ENCODE measurements at places on chromosomes 2 and 18.

DNA sequence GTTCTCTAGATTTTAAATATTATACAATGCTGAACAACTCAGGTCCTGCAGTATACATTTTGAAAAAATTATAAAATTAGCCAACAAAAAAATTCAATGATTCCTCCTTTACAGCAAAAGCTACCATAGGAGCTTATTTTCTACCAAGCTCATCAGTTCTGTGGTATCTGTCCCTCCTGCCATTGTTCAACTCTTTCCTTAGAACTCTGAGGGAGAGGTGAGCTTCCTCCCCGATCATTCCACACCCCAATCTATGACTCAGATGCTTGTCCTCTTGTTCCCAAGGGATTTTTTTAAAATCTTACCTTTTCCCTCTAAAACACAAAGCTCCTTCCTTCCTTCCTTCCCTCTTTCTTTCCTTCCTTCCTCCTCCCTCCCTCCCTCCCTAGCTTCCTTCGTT, 13.5 kb downstream of the DPP4 start:
- no peaks in the 10 kb centered on the region for H3K4me1 ChIP-seq
- H3K36me3 ChIP-seq: no peaks in the 10 kb centered on the region
- no peak overlapping the region for H3K27ac ChIP-seq
- DNase-seq: no peak
- H3K27me3 ChIP-seq: no peaks in the 10 kb centered on the region

DNA sequence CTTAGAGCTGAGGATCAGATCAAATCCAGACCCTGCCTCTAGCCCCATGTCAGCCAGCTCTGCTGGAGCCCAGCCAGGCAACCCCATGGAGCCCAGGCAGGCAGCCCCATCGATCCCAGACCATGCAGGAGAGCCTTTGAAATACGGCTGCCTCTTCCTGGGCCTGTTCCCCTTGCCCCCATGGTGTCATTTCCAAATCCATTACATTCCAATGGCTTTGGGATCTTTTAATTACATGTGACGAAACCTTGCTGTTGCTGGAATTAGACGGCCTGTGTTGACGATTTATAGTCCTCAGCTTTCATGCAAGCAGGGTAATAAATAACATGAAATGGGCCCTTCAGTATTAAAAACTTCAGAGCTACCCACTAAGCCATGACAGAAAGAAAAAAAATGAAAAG, 75.8 kb upstream of the SLC14A2 start:
- H3K4me1 ChIP-seq: peaks cover 5% of the 10 kb centered on the region
- no peaks in the 10 kb centered on the region for H3K27me3 ChIP-seq
- no peak overlapping the region for H3K27ac ChIP-seq
- H3K4me3 ChIP-seq: no peak overlapping the region
- peak; percentile 24 for DNase-seq

DNA sequence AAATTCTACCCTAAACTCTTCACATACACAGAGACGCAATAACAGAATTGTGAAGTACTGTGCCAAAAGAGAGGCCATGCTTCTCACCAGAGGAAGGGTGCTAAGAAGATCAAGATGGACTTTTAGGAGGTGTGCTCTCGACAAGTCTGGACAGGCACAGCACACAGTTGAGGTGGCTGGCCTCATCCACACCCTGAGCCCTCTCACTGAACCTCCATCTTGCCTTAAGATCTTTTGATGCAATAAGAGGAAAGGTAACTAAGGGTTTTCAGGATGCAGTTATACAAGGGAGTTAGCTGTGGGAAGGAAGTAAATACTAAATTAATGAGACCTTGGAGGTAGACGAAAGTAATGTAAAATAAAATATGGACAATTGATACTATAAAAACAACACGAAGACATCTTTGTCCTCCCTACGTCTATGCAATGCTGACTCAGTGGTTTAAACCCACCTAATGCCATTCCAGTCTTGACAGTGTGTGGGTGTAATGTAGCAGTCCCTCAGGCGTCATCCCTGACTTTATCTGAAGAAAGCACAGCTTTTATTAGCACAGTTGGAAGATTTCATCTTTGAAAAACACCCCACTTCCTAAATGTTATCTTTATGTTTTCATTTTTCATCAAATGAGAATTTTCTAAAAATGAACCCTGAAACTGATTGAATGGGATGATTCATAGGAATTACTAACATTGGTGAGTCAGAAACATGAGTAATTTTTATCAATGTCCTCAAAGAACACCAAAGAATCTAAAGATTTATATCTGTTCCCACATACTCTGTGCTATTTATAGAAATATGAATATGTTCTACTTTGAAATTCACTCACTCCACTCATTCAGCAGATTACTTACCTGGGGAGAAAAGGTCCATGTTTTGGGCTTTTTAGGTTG, 34.0 kb upstream of the MALL start:
- DNase-seq: no peak
- H3K4me1 ChIP-seq: peaks cover 2% of the 10 kb centered on the region
- H3K4me3 ChIP-seq: no peak overlapping the region
- H3K27me3 ChIP-seq: no peaks in the 10 kb centered on the region
- H3K27ac ChIP-seq: no peak overlapping the region

- H3K27ac ChIP-seq: no peak overlapping the region
- no peaks in the 10 kb centered on the region for H3K4me1 ChIP-seq
- no peaks in the 10 kb centered on the region for H3K36me3 ChIP-seq
- H3K27me3 ChIP-seq: no peaks in the 10 kb centered on the region
- DNase-seq: no peak
- no peak overlapping the region for H3K4me3 ChIP-seq
Observed at GRCh38 chr2:63494968-63495367, 93.3 kb downstream of the WDPCP start.

- no peak for DNase-seq
- H3K36me3 ChIP-seq: no peaks in the 10 kb centered on the region
- H3K27ac ChIP-seq: no peak overlapping the region
Observed at GRCh38 chr18:40882468-40882867, 1072.6 kb upstream of the PIK3C3 start.

DNA sequence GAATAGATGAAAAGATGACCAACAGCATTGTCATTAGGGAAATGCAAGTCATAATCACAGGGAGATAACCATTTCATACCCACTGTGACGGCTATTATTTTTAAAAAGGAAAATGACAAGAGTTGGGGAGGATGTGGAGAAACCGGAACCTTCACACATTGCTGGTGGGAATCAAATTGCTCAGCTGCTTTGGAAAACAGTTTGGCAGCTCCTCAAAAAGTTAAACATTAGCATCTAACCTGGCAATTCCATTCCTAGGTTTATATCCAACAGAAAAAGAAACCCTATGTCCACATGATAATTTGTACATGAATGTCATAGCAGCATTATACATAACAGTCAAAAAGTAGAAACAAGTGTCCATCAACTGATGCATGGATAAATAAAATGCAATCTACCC, 58.2 kb downstream of the KCNG3 start:
- no peaks in the 10 kb centered on the region for H3K4me1 ChIP-seq
- no peak overlapping the region for H3K4me3 ChIP-seq
- DNase-seq: no peak
- H3K36me3 ChIP-seq: no peaks in the 10 kb centered on the region

- no peak overlapping the region for H3K4me3 ChIP-seq
- no peak for DNase-seq
- H3K4me1 ChIP-seq: peaks cover 1% of the 10 kb centered on the region
- H3K27ac ChIP-seq: no peak overlapping the region
- H3K36me3 ChIP-seq: no peaks in the 10 kb centered on the region
Observed at GRCh38 chr18:44759925-44760342, 79.2 kb downstream of the SETBP1 start.

DNA sequence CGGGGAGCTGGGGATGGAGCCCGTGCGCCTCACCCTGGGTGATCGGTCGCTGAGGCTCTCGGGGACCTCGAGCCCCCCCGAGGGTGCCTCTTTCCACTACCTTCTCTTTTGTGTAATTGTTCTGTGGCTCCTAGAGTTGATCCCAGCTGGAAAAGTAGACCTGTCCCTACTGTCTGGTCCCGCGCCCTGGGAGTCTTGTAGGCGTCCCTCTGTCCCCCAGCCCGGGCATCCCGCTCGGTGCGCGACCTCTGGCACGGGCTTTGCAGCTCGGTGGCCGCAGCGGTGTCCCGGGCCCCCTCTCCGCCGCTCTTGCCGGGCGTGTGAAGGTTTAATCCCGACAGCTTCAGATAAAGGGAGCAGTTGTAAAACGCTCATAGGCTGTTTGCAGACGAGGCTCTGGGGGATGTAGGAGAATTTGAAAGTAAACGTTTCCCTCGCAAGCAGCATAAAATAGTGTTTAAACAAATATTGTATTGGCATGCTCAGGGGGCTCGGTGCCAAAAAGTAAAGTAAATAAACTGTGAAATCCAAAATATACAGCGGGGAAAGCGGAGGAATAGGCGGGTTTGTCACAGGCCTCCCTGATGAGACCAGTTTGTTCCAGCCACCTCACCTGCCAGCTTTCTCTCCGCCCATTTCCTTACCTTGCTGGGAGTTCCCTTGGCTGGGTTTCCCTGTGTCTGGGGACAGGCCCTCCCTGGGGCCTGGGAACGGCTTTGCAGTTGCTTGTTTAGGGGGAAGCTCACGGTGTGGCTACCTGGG, 1.9 kb downstream of the GLI2 start:
- H3K4me1 ChIP-seq: peaks cover 74% of the 10 kb centered on the region
- H3K27ac ChIP-seq: no peak overlapping the region
- peaks cover 3% of the 10 kb centered on the region for H3K27me3 ChIP-seq
- DNase-seq: peak; percentile 84
- H3K36me3 ChIP-seq: no peaks in the 10 kb centered on the region
- H3K4me3 ChIP-seq: peak overlapping the region; percentile 8

DNA sequence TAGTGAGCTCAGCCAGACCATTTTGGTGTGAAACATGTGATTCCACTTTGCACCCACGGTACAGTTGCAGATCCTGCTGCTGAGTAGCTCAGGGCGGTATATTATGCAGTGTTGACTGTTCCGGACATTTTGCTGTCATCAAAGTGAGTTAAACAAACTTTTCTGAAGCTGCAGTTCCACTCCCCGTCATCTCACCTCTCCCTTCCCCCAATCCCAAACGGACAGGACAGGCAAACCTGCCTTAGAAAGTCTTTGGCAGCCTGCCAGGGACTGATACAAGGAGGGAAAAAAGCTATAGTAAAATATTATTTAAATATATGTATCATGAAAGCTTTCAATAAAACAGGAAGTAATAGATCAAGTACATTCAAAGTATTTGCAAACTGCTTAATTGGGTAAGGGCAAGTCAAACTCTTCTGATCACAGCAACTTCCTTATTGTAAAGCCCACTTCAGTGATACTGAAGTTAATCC, 35.5 kb upstream of the SP5 start:
- peaks cover 12% of the 10 kb centered on the region for H3K4me1 ChIP-seq
- H3K27me3 ChIP-seq: no peaks in the 10 kb centered on the region
- no peak overlapping the region for H3K4me3 ChIP-seq
- H3K36me3 ChIP-seq: no peaks in the 10 kb centered on the region
- H3K27ac ChIP-seq: no peak overlapping the region
- DNase-seq: peak; percentile 27

GRCh38 chr2:181441670-181442069, 15.5 kb upstream of the ITGA4 start:
- no peak overlapping the region for H3K27ac ChIP-seq
- H3K27me3 ChIP-seq: no peaks in the 10 kb centered on the region
- H3K4me1 ChIP-seq: no peaks in the 10 kb centered on the region
- H3K4me3 ChIP-seq: no peak overlapping the region
- H3K36me3 ChIP-seq: no peaks in the 10 kb centered on the region
- DNase-seq: no peak

DNA sequence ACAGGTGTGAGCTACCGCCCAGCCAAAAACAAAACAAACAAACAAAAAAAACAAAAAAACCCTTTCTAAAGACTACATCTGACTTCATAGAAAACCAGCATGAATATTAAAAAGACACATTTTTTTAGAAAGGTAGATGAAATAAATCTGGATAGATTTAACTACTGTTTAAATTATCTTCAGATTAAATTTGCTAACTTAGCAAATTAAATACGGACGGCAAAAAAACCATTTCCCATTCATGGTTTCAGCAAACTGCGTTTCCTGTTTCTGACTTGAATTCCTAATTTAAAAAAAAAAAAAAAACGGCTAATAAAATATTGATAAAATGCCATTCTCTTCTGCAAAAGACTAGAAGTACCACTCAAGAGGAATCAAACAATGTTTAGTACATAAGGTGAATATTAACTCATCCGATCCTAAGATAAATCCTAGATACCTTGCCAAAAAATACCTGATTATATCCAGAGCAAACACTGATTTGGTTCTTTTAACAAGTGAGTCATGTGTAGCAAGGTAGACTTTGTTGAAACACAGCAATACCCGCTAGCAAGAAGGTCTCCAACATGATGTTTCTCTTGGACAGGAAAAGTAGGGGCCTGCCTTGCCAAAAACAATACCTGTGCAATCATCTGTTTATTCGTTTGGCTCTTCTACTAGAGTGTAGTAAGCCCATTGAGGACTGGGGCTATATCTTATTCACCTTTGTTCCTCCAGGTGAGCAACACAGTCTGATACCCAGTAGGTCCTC, 96.2 kb downstream of the BARD1 start:
- no peak overlapping the region for H3K27ac ChIP-seq
- H3K27me3 ChIP-seq: no peaks in the 10 kb centered on the region
- H3K36me3 ChIP-seq: no peaks in the 10 kb centered on the region
- no peak overlapping the region for H3K4me3 ChIP-seq
- DNase-seq: no peak

GRCh38 chr2:156349605-156350004, 17.1 kb upstream of the NR4A2 start:
- H3K4me1 ChIP-seq: no peaks in the 10 kb centered on the region
- H3K27me3 ChIP-seq: no peaks in the 10 kb centered on the region
- no peak overlapping the region for H3K4me3 ChIP-seq
- no peak overlapping the region for H3K27ac ChIP-seq
- no peaks in the 10 kb centered on the region for H3K36me3 ChIP-seq

DNA sequence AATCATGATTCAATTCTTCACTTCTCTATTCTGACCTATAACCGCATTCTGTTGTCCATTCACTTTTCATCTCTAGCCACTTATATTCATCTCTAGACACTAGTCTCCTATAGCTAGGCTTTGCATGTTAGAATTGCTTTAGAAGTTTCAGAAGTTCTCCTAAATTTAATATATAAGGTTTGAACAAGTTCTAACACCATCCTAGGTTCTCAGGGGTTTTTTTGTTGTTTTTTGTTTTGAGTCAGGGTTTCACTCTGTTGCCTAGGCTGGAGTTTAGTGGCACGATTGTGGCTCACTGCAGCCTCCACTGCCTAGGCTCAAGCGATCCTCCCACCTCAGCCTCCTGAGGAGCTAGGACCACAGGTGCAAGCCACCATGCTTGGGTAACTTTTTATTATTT, 19.9 kb downstream of the WDSUB1 start:
- H3K27ac ChIP-seq: no peak overlapping the region
- no peak for DNase-seq
- H3K27me3 ChIP-seq: no peaks in the 10 kb centered on the region
- H3K4me3 ChIP-seq: no peak overlapping the region

GRCh38 chr2:28678175-28678855, 73.3 kb upstream of the PPP1CB start:
- H3K27ac ChIP-seq: no peak overlapping the region
- no peaks in the 10 kb centered on the region for H3K27me3 ChIP-seq
- no peak overlapping the region for H3K4me3 ChIP-seq
- DNase-seq: no peak
- no peaks in the 10 kb centered on the region for H3K36me3 ChIP-seq

- no peak overlapping the region for H3K4me3 ChIP-seq
- H3K36me3 ChIP-seq: no peaks in the 10 kb centered on the region
- no peaks in the 10 kb centered on the region for H3K4me1 ChIP-seq
- no peaks in the 10 kb centered on the region for H3K27me3 ChIP-seq
- no peak for DNase-seq
Observed at GRCh38 chr2:67522148-67522547, 125.0 kb downstream of the ETAA1 start.
